ENCODE measurements at places on chromosomes 16 and 17. TPM values are rescaled to one million over a fixed set of nuclear protein-coding genes. Genes with fewer than 3 reads are reported as not detected.

- no peak overlapping the region for H3K4me3 ChIP-seq
- no peak overlapping the region for H3K27ac ChIP-seq
- H3K27me3 ChIP-seq: peaks cover 1% of the 10 kb centered on the region
- H3K36me3 ChIP-seq: no peaks in the 10 kb centered on the region
These were observed 616.2 kb downstream of the MAF start for GRCh38 chr16:78984324-78984723.

The DVL2 gene
- total RNA-seq: 69.7 TPM

The KRT33A gene
- total RNA-seq: not detected

- H3K4me3 ChIP-seq: no peak overlapping the region
- DNase-seq: no peak
- H3K27me3 ChIP-seq: no peaks in the 10 kb centered on the region
- H3K36me3 ChIP-seq: no peaks in the 10 kb centered on the region
- no peaks in the 10 kb centered on the region for H3K4me1 ChIP-seq
- H3K27ac ChIP-seq: no peak overlapping the region
These were observed 405.9 kb downstream of the SHISA9 start for GRCh38 chr16:13307255-13307654.

DNA sequence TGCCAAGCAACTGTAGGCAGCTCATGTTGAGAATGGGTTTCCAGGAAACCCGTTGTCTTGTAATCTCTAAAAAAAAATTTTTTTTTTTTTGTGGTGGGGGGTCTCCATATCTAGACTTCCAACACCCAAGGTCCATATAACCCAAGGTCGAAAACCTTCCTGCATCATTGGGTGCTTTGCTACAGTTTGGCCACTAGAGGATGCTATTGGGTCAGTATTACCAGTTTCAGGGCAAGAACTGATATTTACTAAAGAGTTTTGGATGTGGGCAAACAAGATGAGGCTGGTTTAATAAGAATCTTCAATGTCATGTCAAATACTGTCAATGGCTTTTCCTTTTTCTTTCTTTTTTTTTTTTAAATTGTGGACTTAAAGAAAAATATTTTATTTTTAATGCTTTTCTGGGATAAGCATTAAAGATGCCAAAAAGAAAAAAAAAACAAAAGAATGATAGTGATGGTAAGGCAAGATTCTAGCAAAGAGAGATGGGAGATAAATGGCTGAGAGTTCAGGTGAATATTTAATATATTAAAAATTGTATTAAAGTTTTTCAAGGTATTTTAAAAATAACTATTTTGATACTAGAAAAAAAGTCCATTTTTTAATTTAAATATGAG, 62.2 kb downstream of the DHRS7C start:
- no peaks in the 10 kb centered on the region for H3K36me3 ChIP-seq
- DNase-seq: no peak
- H3K27ac ChIP-seq: no peak overlapping the region
- H3K27me3 ChIP-seq: peaks cover 2% of the 10 kb centered on the region
- no peaks in the 10 kb centered on the region for H3K4me1 ChIP-seq

The OTOP3 gene
- total RNA-seq: not detected

GRCh38 chr16:2968368-2968737, 795 bp upstream of the PAQR4 start:
- peaks cover 19% of the 10 kb centered on the region for H3K27me3 ChIP-seq
- no peak for DNase-seq
- H3K4me1 ChIP-seq: peaks cover 23% of the 10 kb centered on the region
- H3K4me3 ChIP-seq: peak overlapping the region; percentile 70

The DHRS7C gene
- not detected for total RNA-seq

DNA sequence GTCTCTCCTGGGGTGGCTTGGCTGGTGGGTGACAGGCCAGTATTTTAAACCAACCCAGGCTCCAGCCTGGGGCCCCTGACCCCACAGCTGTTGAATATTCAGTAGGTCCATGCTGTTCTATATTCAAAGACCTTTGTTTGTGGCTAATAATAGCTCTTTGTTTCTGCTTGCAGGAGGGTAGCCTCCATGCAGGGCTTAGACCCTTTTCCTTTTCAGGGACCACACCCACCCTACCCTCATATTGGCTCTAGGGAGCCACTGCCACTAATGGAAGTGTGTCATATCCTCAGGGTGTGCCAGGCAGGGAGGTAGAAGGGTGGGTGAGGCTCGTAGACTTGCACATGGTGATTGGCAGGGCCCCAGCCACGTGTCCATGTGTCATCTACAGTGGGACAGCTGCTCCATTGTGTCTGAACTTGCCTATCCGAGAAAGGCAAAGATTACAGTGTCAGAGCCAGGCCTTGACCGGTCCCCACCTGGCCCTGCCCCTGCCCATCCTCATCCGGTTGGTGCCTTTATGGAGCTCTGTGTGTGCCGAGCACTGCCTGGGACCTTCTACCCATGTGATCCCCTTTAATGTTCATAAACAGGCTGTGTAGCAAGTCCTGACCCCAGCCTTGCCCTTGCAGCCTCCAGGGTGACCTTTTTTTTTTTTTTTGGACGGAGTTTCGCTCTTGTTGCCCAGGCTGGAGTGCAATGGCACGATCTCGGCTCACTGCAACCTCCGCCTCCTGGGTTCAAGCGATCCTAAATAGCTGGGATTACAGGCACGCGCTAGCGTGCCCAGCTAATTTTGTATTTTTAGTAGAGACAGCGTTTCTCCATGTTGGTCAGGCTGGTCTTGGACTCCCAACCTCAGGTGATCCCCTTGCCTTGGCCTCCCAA, 22.1 kb downstream of the TMC7 start:
- H3K4me3 ChIP-seq: no peak overlapping the region
- no peaks in the 10 kb centered on the region for H3K27me3 ChIP-seq
- no peak overlapping the region for H3K27ac ChIP-seq

- H3K27me3 ChIP-seq: peaks cover 2% of the 10 kb centered on the region
- H3K4me3 ChIP-seq: no peak overlapping the region
- DNase-seq: no peak
- no peak overlapping the region for H3K27ac ChIP-seq
These were observed 69.4 kb downstream of the WSB1 start for GRCh38 chr17:27363326-27363725.

The SUPT6H gene
- total RNA-seq: 102 TPM

DNA sequence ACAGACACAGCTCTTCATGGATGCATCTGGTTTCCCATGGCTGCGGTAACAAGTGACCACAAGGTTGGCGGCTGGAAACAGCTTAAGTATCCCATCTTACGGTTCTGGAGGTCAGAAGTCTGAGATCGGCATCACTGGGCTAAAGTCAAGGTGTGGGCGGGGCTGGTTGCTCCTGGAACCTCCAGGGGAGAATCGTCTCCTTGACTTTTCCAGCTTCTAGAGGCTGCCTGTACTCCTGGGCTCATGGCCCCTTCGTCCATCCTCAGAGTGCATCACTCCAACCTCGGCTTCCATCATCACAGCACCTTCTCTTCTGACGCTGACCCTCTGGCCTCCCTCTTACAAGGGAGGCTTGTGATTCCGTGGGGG, 12.9 kb upstream of the CRISPLD2 start:
- H3K4me1 ChIP-seq: peaks cover 21% of the 10 kb centered on the region
- no peaks in the 10 kb centered on the region for H3K36me3 ChIP-seq
- no peaks in the 10 kb centered on the region for H3K27me3 ChIP-seq
- no peak for DNase-seq

The KCNH6 gene
- total RNA-seq: not detected

DNA sequence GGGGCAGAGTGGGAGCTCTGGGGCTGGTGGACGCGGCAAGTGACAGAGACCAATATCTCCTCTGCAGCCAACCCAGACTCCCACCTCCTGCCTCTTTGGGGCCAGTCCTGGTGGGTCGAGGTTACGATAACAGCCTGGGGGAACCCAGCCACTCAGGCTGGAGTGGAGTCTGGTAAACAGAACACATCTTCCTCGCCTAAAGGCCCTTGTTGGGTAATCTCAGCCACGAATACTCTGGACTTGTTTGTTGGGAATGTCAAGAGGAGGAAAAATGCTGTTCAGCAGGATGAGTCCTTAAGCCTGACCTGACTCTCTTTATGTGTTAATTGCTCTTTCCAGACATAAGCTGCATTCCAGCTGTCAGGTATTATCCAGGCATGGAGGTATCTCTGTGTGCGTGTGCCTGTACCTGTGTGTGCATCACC, 8.0 kb upstream of the SPNS2 start:
- no peak overlapping the region for H3K4me3 ChIP-seq
- DNase-seq: no peak
- H3K27me3 ChIP-seq: peaks cover 5% of the 10 kb centered on the region
- H3K36me3 ChIP-seq: no peaks in the 10 kb centered on the region

GRCh38 chr17:47315451-47316266, 8.1 kb upstream of the EFCAB13 start:
- no peak overlapping the region for H3K27ac ChIP-seq
- no peak overlapping the region for H3K4me3 ChIP-seq
- H3K27me3 ChIP-seq: peaks cover 11% of the 10 kb centered on the region
- no peaks in the 10 kb centered on the region for H3K36me3 ChIP-seq
- no peaks in the 10 kb centered on the region for H3K4me1 ChIP-seq
- no peak for DNase-seq

DNA sequence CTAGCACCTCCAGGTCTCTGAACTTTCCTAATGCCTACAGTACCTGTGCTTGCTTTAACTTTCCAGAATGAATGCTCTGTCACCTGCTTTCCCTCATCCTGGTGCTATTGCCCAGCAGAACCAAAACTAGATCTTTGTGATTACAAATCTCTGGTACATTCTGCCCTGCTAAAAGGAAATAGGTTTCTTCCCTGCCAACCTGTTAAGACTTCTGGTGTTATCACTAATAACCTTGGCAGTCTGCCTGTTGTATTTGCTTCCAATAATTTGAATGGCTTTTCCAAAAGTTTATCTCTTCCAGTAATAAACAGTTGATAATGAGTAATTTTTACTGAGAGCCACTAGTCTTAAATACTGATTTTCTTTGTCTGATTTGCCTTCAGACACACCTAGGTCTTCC, 15.4 kb downstream of the PDZD9 start:
- no peak overlapping the region for H3K4me3 ChIP-seq
- H3K4me1 ChIP-seq: peaks cover 6% of the 10 kb centered on the region
- no peaks in the 10 kb centered on the region for H3K27me3 ChIP-seq
- no peak overlapping the region for H3K27ac ChIP-seq
- peaks cover 51% of the 10 kb centered on the region for H3K36me3 ChIP-seq

The TOM1L1 gene
- total RNA-seq: 1.2 TPM

The TBC1D3B gene
- 10.0 TPM for total RNA-seq

DNA sequence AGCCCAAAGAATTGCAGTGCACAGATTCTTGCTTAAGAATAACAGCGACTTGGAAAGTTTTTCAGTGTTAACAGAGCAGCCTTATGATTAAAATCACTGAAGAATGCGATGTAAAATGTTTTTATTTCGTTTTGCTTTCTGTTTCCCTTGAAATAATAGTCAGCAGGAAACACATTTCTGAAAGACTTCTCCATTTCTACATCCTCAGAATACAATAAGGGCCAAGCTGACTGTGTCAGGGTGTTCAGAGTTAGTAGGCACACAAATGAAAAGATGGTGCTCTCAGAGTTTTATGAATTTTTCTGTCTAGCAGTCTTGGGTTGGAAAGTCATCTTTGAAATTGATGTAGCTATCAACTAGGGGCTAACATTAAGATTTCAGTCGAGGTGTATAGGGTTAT, 582.9 kb upstream of the RBFOX1 start:
- H3K4me1 ChIP-seq: no peaks in the 10 kb centered on the region
- H3K27ac ChIP-seq: no peak overlapping the region
- H3K36me3 ChIP-seq: no peaks in the 10 kb centered on the region
- no peak overlapping the region for H3K4me3 ChIP-seq

The RNF43 gene
- 20.5 TPM for total RNA-seq

- H3K27ac ChIP-seq: no peak overlapping the region
- H3K27me3 ChIP-seq: peaks cover 7% of the 10 kb centered on the region
- no peak overlapping the region for H3K4me3 ChIP-seq
These were observed 41.5 kb upstream of the TEX2 start for GRCh38 chr17:64304551-64304950.

Data from activated T-helper 2 cell treated with anti-CD3 and anti-CD28 coated beads, Interferon-gamma antibody, Interleukin-2, Interleukin-4, amounts not matched to agents 10 μg/mL and 5 μg/mL and 100 μg/mL, durations not matched to agents 14 hours and 24 hours and 36 hours (primary cell).